ENCODE measurements at places on chromosomes 4 and X.

- DNase-seq = no peak
These were observed 66.1 kb upstream of the H2AZ1 start for GRCh38 chr4:100016191-100016590.

- no peak for DNase-seq
These were observed 18.7 kb downstream of the MGST2 start for GRCh38 chr4:139684351-139684750.

- peak; percentile 59 for DNase-seq
These were observed 83.4 kb upstream of the LRPAP1 start for GRCh38 chr4:3615386-3616286.

DNA sequence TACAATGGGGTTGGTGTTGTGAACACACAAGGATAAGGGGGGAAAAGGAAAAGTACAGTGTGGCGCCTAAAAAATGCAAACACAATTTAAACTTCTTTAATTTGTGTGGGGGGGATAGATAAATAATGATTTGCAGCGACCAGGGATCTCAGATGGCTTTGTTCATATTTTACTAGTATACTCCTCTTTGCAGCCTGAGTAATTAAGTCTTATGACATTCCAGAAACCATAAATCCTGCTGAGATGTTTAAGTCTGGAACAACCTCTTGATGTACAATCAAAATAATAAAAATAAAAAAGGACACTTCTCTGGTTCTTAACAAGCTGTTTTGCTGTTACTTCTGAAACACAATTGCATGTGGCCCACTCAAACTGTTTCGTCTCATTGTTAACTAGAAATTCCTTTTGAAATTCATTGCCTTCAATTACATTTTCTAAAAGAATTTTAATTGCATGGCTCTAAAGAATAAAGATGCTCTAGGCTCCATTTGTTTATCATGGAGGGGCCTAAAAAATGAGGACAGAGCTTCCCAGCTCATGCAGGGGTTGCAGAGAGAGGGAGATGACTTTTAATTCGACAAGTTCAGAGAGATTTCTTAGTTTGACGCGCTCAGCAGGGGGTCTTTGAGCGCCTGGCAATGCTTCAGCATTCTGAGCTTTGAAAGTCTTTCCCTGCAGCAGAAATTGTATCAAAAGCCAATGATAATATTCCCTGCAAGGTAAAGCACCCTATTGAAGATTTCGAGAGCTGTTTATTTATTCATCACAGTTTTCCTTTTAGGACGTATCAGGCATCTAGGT is 892.4 kb upstream of the TENM3 start:
- no peak for DNase-seq

- DNase-seq = no peak
These were observed 2.8 kb downstream of the FGFBP1 start for GRCh38 chr4:15935504-15936402.

DNA sequence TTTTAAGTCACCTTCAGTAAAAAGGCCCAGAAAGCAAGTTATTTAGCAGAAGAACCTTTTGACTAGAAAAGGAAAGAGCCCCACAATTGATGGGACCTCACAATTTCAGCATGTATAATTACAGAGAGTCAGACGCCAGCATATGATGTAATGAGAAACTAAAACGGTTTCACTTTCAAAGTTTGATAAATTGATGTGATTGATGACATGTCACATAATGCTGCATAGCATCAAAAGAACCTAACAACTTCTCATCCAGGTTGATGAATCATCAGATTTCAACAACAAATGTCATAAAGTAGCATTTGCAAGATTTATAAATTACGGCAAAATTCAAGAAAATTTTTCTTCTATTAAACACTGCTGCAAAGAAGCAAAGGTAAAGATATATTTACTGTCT is 3.9 kb upstream of the GAR1 start:
- no peak for DNase-seq

GRCh38 chrX:111264385-111264784 is 5.9 kb downstream of the CAPN6 start:
- no peak for DNase-seq

GRCh38 chrX:111609206-111609605 is 71.8 kb upstream of the ALG13 start:
- DNase-seq = no peak

DNA sequence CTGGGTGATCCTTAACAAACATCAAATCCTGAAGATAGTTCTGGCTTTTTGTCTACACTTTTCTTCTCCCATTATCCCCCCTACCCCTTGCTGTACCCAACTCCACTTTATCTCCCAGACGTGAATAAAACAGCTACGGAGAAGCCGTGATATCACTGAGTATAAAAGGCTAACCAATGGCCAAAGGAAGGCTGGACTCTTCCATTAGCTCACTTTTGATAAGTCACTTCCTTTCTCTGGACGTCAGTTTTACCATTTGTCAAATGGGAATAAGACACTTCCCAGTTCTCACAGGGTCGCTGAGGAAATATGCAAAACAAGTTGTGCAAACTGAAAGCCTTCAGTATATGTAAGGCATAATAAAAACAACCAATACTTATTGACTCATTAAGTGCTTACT is 38.6 kb upstream of the EDA2R start:
- no peak for DNase-seq

- DNase-seq = no peak
These were observed 714.5 kb downstream of the CCSER1 start for GRCh38 chr4:90841676-90842075.

All from type B pancreatic cell (in vitro differentiated cells).